ENCODE measurements at places on chromosomes 16 and 17. TPM values are rescaled to one million over a fixed set of nuclear protein-coding genes. Genes with fewer than 3 reads are reported as not detected.

MYL11 gene
- 0.60 TPM for total RNA-seq

ARL4D gene
- total RNA-seq: 27.3 TPM

DNAI2 gene
- total RNA-seq: not detected

IL34 gene
- 0.43 TPM for total RNA-seq

TMIGD1 gene
- total RNA-seq: not detected

SOX15 gene
- total RNA-seq: 0.16 TPM

SPNS2 gene
- 19.0 TPM for total RNA-seq

ULK2 gene
- 14.9 TPM for total RNA-seq

IRX6 gene
- total RNA-seq: not detected

PIGS gene
- 63.4 TPM for total RNA-seq

EDC4 gene
- total RNA-seq: 58.0 TPM

SLC6A2 gene
- 0.05 TPM for total RNA-seq

TNP2 gene
- not detected for total RNA-seq

PTGES3L gene
- total RNA-seq: 0.87 TPM

DRC7 gene
- total RNA-seq: not detected

CEMP1 gene
- not detected for total RNA-seq

SLC38A8 gene
- 0.09 TPM for total RNA-seq

ZNF19 gene
- 2.0 TPM for total RNA-seq

CACNA1G gene
- 4.0 TPM for total RNA-seq

NPW gene
- 0.70 TPM for total RNA-seq

TAT gene
- 0.03 TPM for total RNA-seq

SERPINF2 gene
- total RNA-seq: 5.2 TPM

TRPV2 gene
- 0.83 TPM for total RNA-seq

KRT24 gene
- total RNA-seq: not detected

ENPP7 gene
- total RNA-seq: not detected

GRN gene
- 236 TPM for total RNA-seq

RGS9 gene
- 7.4 TPM for total RNA-seq

TBC1D3K gene
- not detected for total RNA-seq

GPR139 gene
- not detected for total RNA-seq

NDRG4 gene
- total RNA-seq: 28.7 TPM
